ENCODE measurements at places on chromosomes 6 and 20.
A peak's percentile ranks its signal among the peaks of the same experiment; 100 is the strongest.

- no peak for DNase-seq
Observed at GRCh38 chr20:40977218-40977617, 51.4 kb upstream of the TOP1 start.

GRCh38 chr20:39576771-39577170, 614.6 kb downstream of the DHX35 start:
- DNase-seq, result no peak

DNA sequence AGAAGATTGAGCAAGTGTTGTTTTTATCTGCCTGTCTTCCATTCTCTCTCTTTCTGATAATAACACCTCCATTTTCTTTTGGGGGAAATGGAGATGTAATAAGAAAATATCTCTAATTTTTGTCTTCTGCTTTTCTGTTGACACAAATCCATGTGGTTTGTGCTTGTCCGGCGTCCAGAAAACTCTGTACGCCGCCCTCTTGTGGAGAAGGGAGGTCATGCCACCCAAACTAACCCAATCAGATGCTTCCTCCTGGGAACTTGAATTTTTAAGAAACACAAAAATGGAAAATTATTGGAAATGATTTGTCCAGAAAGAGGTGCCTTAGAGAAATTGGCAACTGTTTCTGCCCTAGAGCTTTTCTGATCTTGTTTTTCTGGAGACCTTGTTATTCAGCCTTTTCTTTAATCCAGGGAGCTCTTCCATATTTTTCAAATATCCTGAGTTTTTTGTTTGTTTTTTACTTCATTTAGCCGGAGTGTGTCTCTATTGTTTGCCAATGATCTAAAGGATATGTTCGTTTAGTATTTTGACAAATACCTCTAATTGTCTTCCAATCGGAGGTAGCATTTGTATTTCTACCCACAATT, 17.8 kb upstream of the FNDC1 start:
- DNase-seq, result peak; percentile 67

DNA sequence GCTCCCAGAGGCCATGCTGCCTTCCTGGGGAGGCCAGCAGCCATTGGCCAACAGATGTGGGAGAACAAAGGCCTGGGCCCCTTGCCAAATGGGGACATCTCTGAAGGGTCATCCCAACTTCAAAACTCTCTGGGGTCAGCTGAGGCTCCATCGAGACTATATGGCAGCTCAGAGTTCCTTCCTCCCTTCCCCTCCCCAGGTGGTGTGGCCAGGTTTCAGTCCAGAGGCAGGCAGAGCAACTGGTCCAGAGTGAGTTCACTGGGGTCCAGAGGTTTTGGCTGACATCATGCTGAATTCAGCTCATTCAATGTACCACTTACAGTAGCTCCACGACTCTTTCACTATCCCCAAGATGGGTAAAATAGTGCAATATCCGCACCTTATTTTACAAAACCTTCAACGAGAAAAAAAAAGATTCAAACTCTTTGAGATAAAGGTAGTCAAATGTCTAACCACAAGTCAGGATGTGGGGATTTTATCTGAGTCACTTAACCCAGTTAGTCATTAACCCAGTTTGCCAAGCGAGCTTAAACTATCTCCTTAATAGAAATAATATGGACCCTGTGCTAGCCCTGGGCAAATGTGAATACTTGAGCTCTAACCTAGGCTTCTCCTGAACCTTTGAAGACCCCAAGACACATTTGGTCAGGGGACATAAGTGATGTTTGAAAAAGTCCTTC, 108.4 kb upstream of the PLEKHG1 start:
- DNase-seq, result peak; percentile 83

DNA sequence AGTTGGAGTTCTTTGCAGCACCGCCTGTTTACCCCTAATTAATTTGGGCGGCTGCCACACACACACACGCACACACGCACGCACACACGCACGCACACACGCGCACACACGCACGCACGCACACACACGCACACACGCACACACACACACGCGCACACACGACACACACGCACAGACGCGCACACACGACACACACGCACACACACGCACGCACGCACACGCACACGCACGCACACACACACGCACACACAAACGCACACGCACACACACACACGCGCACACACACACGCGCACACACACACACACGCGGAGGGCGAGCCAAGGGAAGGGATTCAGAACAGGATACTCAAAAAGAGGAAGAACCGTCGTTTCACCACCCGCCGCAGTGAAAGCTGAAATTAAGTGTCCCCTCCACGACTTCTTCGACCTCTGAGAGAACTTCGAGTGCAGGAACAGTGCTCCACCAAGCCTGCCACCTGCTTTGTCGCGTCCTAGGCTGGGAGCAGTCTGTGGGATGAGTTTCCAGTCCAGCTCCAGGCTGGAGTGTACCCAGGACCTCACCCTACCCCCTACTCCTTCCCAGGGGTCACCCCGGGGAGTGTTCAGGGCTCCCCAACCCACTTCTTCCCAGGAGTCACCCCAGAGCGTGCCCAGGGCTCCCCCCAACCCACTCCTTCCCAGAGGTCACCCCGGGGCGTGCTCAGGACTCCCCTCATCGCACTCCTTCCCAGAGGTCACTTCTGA, 1.1 kb downstream of the RNASET2 start:
- DNase-seq, result no peak

GRCh38 chr6:38485488-38485887, 154.2 kb downstream of the BTBD9 start:
- no peak for DNase-seq

DNA sequence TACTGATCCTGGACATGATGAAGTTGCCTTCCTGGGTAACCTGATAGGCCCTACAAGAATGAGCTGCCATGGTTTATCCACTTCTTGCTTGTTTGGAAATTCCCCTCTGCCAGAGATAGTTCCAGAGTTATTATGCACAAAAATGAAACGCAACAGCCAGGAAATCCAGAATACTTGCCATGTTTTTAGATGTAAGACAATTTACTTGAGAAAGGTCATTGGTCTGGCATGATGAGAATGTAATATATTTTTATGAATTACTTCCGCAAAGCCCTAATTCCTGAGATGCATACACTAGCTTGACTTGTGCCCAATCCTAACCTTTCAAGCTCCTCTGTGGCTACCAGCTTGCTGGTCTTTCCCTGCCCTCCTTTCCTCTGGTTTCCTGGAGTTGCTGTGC, 27.9 kb upstream of the NT5E start:
- no peak for DNase-seq

GRCh38 chr6:5125152-5126006, 40.2 kb downstream of the PPP1R3G start:
- DNase-seq, result peak; percentile 91

DNA sequence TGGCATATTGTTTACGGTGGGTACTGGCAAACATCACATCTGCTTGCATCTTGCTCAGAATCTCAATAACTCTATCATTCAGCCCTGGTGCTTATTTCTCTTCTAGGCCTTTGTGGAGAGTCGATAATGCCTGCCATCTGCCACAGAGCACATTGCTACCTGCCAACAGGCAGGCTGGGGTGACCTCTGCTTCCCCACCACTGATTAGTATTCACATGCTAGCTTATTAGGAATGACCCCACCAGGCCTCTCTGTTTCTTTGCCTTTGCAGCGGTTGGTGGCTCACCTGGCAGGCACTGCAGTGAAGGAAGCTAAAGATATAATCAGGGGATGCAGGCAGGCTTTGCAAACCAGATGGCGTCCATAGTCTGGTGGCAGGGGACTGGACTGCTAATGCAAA, 154.5 kb downstream of the MMS22L start:
- DNase-seq, result no peak

DNA sequence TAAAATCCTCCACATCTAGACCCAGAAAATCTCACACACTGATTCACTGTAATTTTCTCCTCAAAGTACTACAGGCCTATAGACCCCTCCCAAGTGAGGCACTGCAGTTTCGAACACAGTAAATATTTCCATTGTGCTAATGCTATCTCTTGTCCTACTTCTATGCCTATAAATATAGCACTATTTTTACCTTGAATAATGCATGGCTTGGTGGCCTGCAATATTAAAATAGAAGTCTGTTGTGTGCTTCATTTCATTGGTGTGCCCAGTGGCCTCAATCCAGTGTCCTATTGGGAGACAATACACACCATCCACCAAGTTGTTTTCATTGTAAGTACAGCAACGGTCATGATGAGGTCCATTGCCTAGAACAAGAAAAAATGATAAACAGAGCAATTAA, 49.4 kb downstream of the EPM2A start:
- no peak for DNase-seq

- peak; percentile 92 for DNase-seq
Observed at GRCh38 chr20:11906626-11907480, 10.8 kb upstream of the BTBD3 start.

GRCh38 chr6:168858926-168859325, 394.7 kb downstream of the THBS2 start:
- DNase-seq, result no peak

GRCh38 chr6:89208551-89208950, 8.6 kb downstream of the GABRR1 start:
- DNase-seq, result no peak

DNA sequence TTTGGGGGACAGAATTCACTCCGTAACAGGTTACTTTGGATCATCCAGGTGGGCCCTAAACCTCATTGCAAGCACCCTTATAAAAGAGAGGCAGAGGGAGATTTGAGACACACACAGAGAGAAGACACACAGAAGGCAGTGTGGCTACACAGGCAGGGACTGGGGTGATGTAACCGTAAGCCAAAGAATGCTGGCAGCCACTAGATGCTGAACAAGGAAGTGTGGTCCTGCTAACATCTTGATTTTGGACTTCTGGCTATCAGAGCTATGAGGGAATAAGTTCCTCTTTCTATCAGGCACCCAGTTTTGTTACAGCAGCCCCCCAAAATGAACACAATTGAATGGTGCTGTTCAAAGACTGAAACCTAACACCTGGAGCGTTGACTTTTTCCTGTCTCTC, 191.3 kb upstream of the MYLIP start:
- DNase-seq, result no peak

DNA sequence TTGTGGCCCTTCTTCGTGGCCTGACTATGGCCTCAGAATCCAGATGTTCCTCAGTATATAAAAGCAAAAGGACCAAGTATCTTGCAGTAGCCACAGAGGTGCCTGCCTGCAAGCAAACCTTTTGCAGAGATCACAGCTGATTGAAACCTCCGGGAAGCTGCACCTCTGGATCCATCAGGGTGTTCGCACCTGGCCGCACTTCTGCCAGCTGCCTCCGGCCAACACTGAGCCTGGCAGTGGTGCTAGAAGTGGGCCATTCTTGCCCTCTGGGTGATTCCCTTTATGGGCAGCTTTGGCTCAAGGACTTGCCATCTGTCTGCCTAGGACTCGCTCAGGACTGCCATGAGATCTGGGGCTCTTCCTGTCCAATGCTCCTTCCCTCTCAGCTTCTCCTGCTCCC, 214.6 kb upstream of the ECI2 start:
- DNase-seq, result no peak

DNA sequence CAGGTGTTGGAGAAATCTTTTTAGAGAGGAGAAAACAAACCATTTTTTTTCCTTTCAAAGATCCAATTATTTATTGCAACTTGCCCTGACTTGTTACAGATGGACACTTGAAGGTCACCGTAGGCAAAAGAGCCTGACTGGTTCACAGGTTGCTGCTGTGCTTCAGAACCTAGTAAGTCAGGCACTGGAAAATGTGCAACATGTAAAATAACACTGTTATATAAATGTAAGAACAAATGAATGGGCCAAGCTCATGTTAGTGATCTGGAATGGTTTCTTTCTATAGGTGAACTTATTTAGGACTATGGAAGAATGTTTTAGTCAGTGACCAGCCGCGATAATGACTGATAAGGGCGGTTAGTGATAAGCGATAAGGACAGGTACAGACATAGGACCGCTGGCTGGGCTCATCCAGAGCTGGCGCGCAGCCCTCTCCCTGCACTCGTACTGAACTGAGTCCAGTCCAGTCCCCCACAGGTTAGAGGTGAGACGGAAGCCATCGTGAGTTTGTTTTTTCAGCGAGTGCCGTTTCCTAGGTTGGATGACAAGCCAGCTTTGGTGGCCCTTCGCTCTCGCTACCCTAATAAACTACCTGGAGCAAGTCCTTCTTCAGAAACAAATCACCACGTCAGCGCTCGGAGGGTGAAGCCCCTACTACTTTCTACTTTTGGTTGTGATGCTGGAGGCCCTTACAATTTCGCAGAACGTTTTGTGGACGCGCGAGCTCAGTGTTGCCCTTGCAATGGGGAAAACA, 94.4 kb upstream of the PRDM1 start:
- DNase-seq, result peak; percentile 39

DNA sequence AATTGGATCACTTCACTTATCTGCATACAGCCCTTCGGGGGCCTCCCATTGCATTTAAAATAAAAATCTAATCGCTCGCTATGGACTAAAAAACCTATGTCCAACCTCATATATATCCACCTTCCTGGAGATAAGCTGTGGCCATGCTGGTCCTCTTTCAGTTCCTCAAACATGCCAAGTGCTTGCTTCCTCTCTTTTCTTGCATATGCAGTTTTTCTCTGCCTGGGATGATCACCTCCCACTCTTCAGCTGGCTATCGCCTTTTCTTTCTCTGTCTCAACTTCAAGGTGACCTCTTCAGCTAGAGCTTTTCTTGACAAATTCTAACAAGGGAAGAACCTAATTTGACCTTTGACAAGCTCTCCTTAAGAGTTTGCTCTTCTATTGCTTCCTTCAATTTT, 5.6 kb upstream of the TFB1M start:
- DNase-seq, result no peak

DNA sequence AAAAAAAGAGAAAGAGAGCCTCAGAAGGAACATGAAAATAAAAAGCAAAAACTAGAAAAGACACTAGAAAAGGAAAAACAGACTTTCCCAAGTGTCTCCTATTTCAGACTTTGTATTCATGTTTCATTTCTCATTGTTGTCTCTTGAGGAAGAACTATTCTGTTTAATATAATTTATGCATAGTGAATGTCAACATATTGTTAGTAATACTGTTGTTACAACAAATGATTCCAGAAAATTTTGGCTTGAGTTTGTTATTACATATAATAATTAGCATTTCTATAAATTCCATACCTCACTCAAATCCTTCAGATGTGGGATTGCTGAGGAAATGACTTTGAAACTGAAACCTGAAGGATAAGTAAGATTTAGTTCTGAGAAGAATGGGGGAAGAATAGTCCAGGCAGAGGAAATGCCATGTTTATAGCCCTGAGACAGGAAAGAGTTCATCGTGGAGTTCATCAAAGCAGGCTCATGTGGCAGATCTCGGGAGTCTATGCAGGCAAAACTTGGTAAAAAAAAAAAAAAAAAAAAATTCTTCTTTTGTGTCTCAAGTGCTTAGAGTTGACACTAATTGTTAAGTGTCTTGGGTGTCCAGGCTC, 53.1 kb upstream of the EIF2S2 start:
- no peak for DNase-seq

- no peak for DNase-seq
Observed at GRCh38 chr20:55977690-55978459, 27.4 kb downstream of the CBLN4 start.

DNA sequence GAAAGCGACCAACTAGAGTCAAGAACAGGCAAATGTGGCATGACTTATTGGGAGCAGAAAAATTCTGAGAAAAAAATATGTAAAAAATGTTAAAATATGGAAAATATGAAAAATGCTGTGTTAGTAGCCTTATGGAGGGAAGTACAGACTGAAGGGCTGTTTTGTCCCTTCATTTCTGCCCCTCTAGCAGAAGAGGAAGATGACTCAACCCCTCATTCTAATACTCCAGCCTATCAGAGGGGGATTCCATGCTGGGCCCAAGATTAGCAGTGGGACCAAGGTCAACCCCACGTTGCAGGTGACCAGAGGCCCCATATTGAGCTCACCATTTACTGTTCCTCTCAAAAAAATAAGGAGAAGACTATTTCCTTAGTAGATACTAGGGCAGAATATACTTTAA, 8.4 kb downstream of the MUC21 start:
- no peak for DNase-seq
